ENCODE measurements at places on chromosomes 5 and 9. TPM values are rescaled to one million over a fixed set of nuclear protein-coding genes. Genes with fewer than 3 reads are reported as not detected.

DNA sequence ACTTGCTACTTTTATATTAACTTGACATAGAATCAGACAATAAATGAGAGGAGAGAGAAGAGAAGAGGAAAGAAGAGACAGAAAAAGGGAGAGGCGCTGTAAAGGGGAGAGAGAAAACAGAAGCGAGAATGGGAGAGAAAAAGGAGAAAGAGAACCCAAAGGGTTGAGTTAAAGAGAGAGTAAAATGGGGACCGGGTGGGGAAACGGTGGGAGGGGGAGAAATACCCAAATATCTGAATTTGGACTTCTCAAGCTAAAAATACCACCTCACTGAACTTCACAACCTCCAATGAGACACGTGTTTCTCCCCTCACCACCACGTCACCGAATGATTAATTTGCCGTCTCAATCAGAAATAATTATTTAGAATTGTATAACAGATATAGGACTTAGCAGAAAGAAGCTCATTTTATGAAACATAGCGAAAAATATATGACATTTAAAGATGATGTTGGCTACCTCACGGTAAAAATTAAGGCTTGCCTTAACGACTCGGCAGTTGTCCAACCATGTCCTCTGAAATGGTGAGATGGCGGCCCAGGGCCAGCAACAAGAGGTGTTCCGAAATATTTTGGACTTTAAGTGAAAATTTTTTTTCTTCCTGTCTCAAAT lies 204.1 kb downstream of the MEF2C start:
- no peak for DNase-seq

DNA sequence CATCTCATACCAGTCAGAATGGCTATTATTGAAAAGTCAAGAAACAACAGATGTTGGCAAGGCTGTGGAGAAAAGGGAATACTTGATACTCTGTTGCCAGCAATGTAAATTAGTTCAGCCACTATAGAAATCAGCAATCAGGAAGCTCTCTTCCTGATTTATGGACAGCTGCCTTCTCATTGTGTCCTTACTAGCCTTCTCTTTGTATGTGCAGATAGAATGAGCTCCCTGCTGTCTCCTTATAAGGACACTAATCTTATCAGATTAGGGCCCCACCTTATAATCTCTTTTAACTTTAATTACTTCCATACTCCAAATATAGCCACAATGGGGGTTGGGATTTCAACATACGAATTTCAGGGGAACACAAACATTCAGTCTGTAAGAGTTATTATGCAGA lies 38.0 kb downstream of the KCNV2 start:
- no peak for DNase-seq

RPP25L gene
- total RNA-seq, result 31.1 TPM

HSD17B3 gene
- total RNA-seq, result not detected

DNA sequence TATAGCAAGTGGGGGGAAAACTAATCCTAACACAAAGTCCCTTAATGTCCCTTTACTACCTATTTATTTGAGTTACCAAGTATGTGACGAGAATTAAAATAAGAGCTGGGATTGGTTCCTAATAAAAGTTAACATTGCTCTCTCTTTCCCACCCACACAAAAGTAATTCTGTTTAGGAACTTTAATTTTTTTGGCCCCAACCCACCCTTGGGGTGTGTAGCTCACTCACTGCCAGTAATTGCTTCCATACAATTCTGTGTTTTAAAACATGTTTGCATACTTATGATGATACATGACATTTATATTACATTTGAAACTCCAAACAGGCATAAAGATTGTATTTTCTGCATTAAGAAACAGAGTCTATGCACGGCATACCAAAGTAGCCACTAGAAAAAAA lies 106.5 kb downstream of the BNC2 start:
- DNase-seq, result no peak

AK8 gene
- total RNA-seq, result 0.39 TPM

- no peak for DNase-seq
These were observed 24.1 kb downstream of the CDK5RAP2 start for GRCh38 chr9:120555839-120556238.

Measured in activated CD4-positive, alpha-beta memory T cell treated with anti-CD3 and anti-CD28 coated beads for 36 hours (primary cell).